NCI-H2081 (cell line): ENCODE measurements at places on chromosomes 12 and 14.

DNA sequence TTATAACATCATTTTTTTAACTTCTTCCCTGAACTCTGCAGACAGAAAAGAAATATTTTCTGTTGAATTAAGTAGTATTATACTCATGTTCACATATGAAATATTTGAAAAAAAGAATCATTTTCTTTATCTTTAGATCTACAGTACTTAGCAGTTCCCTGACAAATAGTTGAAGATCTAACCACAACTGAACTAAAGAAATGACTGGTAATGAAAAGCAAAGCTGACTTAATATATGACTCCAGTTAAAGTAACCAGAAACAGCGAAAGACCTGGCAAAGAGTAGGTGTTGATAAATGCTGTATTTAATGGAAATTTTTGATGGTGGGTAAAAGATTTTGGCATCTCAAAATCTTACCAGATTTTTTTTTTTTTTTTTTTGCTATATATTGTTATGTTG is 207.1 kb upstream of the SLC16A7 start:
- DNase-seq = no peak

DNA sequence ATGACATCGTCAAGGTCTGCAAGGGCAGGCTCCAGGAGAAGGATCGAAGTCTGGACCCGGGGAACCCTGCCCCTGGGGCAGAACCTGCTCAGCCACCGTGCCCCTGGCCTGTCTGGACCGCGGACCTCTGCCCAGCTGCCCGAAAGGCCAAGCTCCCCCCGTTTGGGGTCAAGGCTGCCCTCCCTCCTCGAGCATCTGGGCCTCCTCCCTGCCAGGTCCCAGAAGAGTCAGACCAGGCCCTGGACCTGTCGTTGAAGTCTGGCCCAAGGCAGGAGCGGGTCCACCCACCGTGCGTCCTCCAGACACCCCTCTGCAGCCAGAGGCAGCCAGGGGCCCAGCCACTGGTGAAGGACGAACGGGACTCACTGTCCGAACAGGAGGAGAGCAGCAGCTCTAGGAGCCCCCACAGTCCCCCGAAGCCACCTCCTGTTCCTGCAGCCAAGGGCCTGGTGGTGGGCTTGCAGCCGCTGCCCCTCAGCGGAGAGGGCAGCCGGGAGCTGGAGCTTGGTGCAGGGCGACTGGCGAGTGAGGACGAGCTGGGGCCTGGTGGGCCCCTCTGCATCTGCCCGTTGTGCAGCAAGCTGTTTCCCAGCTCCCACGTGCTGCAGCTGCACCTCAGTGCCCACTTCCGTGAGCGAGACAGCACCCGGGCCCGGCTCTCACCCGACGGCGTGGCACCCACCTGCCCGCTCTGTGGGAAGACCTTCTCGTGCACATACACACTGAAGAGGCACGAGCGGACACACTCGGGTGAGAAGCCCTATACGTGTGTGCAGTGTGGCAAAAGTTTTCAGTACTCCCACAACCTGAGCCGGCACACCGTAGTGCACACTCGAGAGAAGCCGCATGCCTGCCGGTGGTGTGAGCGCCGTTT is 856 bp downstream of the ZBTB42 start:
- DNase-seq = no peak

DNA sequence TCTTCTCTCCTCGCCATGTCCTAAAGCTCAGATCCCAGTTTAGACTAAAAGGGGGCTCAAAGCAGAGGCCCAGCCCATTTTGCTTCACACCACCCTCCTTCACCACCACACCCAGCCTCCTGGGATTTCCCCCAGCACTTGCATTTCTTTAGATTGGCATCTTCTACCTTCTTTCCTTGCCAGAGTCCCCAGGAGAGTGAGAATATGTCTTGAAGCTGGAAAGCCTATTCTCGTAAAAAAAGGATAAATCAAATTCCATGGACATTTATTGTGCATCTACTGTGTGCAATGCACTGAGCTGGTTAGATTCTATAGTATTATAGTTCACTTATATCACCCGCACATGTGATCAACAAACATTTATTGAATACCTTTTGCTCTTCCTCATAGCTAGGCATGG is 10.2 kb downstream of the FBXW8 start:
- no peak for DNase-seq

DNA sequence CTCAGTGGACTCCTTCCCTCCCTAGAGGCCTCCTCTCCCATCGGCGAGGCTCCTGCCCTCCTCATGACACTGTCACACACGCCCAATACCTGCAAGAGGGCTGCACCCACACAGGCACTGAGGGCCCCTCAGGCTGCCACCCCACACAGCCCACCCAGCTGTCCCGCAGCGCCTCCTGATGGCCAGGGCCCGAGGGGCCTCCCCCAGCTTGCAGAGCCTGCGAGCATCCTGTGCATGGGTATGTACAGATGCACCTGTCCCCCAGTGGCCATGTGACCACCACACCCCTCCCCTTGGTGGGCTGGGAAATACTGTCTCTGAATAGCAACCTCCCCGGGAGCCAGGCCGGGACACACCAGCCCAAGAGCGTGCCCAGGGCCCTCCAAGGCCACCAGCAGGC is 19.0 kb upstream of the NUDT14 start:
- DNase-seq = no peak

- DNase-seq = no peak
Observed at GRCh38 chr14:24149302-24149969, 2.1 kb downstream of the RNF31 start.

DNA sequence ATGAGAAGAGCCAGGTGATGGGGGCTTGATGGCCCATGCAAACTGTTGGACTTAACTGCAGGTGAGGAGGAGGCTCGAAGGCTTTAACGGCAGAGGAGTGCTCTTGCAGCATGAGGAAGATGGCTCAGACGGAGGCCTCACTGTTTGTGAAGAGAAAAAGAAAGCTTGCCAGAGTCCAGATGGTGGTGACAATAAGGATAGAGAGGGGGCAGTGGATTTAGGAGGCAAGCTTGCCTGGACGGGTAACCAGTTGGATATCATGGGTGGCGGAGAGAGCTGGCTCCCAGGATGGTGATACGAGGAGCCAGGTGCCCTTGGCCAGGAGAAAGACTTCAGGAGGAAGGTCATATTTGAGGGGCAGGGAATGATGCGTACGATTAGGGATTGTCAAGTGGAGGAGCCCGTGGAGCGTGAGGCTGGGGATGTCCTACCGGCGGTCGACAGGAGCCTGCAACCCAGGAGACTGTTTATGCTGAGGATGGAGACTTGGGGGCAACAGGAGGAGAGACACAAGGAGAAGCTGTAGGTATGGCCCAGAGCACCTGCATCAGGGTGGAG is 71.8 kb downstream of the CACNA1C start:
- no peak for DNase-seq

- DNase-seq = no peak
Observed at GRCh38 chr12:19382563-19382962, 56.7 kb upstream of the AEBP2 start.

GRCh38 chr12:97216848-97217247 is 245.8 kb upstream of the RMST start:
- DNase-seq = no peak
